ENCODE measurements at places on chromosomes 5 and 9. TPM values are rescaled to one million over a fixed set of nuclear protein-coding genes. Genes with fewer than 3 reads are reported as not detected.

DNA sequence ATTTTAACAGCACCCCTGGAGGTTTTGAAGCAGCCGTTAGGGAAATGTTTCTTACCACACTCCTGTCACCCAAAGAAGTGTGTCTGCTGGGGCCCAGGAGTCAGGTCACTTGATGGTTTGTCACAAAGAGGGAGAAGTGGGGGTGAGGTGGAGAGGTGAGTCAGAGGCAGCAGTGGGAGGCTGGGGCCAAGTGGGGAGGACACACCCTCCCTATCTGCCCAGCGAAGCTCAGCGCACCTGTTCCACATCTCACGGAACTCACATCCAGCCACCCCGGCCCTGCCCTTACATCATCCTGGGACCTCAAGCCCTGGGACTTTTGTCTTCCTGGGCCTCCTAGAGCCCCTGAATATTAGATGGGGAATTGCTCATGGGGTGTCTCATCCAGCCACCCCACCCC lies 171.1 kb upstream of the SMIM23 start:
- no peak for DNase-seq

DNA sequence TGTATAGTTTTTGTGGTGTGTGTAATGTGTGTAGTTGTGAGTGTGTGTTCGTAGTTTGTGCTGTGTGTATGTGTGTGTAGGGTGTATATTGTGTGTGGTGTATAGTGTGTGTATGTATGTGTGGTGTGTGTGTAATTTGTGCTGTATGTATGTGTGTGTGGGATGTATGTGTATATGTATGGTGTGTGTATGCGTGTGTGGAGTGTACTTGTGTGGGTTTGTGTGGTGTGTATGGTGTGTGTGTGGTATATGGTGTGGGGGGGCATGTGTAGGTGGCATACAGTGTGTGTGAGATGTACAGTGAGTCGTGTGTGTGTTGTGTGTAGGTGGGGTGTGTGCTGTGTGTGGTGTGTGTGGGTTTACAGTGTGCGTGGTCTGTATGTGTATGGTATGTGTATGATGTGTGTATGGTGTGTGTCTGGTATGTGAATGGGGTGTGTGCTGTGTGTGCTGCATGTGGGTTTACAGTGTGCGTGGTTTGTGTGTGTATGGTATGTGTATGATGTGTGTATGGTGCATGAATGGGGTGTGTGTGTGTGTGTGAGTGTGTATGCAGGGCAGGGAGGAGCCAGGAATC lies 125.2 kb downstream of the GADD45G start:
- no peak for DNase-seq

- DNase-seq, result no peak
Measured at GRCh38 chr5:16493261-16493660, 27.7 kb upstream of the ZNF622 start.

DNA sequence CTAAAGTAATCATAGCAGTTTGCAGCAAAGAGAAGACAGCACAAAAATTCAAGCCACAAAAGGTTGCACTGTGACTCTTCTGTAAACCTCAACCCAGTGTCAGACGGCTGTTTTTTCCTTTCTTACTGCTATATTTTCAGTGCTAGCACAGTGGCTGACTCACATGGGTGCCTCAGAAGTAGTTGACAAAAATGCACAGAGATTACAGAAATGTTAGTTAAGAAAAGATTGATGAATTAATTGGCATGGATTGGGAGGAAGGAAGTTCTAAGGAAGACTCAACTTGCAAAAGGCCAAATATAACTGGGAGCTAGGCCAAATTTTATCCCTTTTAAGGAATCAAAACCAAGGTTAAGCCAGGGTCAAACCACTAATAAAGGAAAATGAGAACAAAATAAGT lies 43.7 kb upstream of the ITGA1 start:
- DNase-seq, result no peak

DNA sequence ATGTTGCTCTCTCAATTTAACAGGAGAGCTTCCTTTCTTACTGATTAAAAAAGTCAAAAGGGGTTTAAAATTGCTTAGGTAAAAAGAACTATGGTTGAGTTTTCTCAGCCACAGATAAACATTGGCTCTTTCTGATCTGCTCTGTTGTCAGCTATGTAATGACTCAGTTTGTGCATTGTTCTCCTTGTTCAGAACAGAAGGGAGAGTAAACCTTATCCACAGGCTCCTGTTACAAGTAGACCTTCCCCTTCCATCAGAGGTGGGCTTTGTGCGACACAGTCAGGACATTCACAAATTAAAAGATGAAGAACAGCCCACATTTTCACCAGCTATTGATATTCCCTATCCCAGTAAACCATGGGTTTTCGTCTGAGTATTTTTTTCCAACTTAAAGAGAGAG lies 236.3 kb upstream of the SEMA6A start:
- no peak for DNase-seq

DNA sequence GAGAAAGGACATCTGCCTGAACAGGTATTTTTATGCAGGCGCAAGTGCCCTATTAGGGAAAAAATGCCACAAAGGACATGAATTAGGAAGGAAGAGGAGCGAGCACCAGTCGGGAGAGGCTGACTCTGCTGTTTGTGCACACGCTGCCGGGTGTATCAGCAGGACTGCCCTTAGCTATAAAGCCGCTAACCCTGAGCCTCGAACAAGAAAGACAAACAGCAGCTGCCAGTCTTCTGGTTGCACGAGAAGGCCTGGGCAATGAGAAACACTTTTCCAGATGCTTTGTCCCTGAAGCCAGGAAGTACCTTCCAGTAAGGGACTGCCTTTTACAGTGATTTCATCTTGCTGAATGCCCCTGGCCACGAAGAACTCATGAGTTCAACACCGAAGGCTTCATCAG lies 12.6 kb downstream of the QSOX2 start:
- no peak for DNase-seq

DNA sequence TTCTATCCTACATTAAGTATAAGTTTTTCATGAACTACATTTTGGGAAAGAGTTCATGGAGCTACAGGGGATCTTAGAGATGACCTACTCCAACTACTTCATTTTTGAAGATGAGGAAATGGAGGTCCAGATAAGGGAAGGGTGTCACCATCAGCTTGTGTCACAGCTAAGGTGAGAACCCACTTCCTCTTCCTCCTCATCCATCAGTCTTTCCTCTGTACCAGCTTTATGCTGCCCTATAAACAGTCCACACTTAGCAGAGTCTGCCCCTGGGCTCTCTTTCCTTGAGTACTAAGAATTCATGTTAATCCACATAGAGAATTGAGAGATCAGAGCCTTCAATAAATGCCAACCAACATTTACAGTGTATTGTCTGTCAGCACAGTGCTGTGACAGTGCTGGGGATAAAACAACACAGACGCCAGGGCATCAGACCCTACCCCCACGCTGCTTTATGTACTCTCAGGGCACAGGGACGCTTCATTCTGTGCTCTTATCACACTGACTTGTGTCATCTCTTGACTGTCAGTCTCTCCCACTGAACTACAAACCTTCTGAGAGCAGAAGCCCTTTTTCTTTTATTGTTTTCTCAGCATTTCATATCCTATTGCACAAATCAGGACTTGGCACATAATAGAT lies 22.1 kb downstream of the ADRB2 start:
- no peak for DNase-seq

DNA sequence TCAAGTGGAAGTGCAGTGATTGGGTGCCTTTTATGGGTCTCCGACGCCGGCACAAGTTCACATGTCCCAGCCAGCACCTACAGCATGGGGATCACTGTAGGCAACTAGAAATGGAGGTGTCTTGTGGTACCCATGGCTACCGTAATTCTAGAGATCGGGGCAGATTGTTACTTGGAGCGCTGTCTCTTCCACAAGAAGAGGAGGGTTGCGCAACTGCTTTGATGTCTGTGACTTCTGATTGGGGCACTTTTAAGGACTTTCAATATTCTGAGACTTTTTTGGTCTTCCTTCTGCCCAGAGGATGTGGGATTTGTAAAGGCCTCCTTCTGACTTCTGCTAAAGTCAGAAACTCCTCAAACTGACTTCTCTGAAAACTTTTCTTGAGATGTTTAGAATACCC lies 41.9 kb downstream of the GLRX start:
- DNase-seq, result no peak

- no peak for DNase-seq
Measured at GRCh38 chr5:35852084-35852734, 4.5 kb upstream of the IL7R start.

CDX1 gene
- not detected for total RNA-seq

SMC2 gene
- total RNA-seq, result 8.5 TPM

ENTPD2 gene
- total RNA-seq, result not detected

All from G401 (cell line).